Activated CD4-positive, alpha-beta T cell treated with anti-CD3 and anti-CD28 coated beads for 24 hours (primary cell): ENCODE measurements at places on chromosomes 4 and X.

- DNase-seq: no peak
Measured at GRCh38 chr4:92514627-92515026, 210.9 kb downstream of the GRID2 start.

- no peak for DNase-seq
Measured at GRCh38 chr4:14117575-14118238, 490.2 kb upstream of the BOD1L1 start.

GRCh38 chrX:138771047-138771446 lies 59.5 kb upstream of the FGF13 start:
- DNase-seq: no peak

- no peak for DNase-seq
Measured at GRCh38 chr4:81746773-81747172, 275.1 kb upstream of the RASGEF1B start.

- no peak for DNase-seq
Measured at GRCh38 chrX:125604448-125604847, 284.8 kb downstream of the TEX13C start.

- DNase-seq: no peak
Measured at GRCh38 chr4:78923464-78924312, 15.6 kb downstream of the PAQR3 start.

GRCh38 chr4:71772592-71772991 lies 11.3 kb downstream of the GC start:
- no peak for DNase-seq

DNA sequence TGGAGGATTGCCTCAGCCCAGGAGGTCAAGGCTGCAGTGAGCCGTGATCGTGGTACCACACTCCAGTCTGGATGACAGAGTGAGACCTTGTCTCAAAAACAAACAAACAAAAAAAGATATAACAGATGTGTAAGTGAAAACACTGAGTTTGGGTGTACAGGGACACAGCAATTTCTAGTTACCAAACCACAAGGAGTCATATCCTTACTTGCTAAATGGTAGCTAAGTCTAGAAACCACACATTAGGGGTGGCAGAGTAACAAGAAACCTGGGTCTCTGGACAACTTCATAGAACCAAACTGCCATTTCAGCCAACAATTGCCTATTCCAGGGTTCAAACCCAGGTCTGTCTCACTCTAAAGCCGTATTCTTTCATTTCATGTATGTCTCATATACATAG lies 20.8 kb downstream of the PPEF2 start:
- no peak for DNase-seq

DNA sequence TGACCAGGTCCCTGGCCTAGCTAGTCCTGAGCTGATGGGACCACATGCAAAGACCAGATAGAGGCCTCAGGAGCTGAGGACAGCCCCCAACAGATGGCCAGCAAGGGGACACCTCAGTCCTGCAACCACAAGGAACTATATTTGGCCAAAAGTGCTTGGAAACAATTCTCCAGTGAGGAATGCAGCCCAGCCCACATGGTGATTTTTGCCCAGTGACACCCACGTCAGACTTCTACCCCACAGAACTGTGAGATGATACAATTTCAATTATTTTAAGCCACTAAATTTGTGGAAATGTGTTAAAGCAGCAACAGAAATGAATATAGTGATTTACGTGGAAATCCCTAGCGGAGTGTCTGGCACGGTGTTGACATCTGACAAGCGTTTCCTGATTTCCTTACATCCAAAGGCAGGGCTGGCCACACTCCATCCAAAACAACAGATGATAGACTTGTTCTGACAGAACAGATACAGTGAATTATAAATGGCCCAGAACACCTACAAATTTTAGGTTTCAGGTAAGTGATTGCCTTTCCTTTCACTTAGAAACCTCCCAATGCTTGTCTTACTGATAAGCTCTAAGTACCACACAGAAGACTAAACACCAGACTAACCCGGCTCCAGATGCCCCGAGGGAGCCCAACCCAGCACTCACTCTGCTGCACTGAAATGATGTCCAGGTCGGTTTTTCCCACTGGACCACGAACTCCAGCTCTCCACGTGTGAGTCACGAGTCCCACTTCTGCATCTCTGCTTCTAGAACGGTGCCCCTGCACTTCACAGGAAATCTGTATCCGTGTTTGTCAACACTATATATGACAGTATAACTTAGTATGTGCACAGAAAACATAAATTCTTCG lies 5.8 kb downstream of the AFAP1 start:
- DNase-seq: no peak

GRCh38 chr4:85565761-85566480 lies 91.0 kb downstream of the ARHGAP24 start:
- DNase-seq: no peak

DNA sequence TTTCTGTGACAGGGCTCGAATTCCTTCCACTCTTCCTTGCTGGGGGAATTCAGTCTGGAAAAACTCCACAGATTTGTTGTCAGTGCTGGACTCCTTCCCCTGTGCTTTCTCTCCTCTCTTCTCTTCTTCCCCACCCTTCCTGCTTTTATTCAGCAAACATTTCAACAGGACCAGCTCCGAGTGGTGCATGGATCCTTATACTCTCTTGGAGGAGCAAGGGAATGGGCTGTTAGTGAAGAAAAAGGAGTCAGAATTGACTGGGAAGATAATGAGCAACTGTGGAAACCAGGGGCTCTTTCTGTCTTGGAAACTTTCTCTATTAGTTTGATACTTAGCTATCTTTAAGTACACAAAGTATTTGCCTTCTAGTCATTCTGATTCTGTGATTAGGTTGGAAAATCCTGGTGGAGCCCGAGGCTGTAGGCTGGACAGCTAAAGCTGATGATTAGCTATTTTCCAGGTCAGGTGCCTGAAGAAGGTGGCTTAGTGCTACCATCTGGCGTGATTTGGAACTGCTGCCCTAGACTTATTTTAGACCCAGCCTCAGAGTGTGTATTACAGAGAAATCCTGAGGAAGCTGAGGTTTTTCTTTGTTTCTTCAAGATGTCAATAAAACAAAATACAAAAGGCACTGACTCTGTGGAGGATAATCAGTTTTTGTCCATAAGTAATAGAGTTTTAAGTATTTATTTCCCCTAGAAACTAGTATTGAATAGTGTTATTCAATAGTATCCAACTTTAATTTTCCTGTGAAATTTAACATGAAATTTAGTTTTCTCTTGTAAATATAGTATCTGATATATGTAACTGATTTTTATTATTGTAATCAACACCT lies 38.4 kb downstream of the NAP1L5 start:
- DNase-seq: no peak

DNA sequence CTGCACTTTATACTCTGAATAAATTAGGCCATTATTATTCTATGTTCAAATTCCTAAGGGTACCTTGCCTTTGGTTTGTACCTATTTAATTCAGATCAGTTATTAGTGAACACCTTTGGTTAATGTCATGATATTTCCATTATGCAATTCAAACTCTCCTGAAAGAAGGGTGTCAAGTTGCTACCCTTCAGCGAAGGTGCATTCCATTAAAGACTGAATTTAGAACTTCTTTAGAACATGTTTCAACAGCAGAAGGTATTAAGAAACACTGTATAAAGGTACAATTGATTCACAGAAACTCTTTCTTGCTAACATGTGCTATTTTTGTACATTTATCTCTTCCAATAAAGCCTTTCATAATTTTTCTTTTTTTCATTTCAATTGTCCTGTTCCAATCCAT lies 1545.4 kb upstream of the PCDH10 start:
- no peak for DNase-seq

GRCh38 chrX:23656091-23656490 lies 11.2 kb upstream of the PRDX4 start:
- no peak for DNase-seq

DNA sequence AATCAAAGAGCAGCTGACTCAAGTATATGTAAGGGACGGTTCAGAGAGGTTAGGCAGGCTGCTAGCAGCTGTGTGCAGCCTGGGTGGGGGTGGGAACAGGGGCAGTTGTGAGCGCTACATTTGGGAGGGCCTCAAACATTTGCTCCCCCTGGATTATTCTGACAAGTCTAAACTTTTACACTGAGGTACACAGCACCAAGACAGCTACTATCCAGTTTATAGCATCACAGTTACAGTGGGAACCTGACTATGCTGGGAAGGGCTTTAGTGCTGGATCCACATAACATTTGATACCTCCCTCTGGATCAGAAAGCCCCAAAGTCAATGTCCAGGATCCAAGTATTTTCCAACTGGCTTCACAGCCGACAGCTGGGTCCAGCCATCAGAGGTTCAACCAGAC lies 55.8 kb upstream of the GIMD1 start:
- no peak for DNase-seq

DNA sequence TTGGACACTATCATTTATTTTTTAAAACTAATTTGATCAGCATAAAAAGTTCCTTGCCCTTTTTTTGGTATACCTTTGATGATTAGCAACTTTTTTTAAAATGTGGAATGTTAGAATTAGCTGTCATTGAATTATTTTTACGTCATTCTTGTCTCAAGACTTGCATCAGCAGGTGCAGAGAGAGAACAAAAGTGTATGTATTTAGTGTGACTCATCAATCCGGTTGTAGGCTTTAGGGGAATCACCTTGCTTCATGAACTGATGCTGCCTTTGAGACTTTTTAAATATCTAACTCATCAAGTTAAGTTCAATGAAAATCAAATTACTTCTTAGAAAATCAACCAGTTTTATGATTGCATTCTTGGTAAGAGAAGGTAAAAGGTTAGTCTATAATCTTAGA lies 125.1 kb downstream of the ARX start:
- DNase-seq: no peak
